ENCODE measurements at places on chromosomes 1 and 21.

DNA sequence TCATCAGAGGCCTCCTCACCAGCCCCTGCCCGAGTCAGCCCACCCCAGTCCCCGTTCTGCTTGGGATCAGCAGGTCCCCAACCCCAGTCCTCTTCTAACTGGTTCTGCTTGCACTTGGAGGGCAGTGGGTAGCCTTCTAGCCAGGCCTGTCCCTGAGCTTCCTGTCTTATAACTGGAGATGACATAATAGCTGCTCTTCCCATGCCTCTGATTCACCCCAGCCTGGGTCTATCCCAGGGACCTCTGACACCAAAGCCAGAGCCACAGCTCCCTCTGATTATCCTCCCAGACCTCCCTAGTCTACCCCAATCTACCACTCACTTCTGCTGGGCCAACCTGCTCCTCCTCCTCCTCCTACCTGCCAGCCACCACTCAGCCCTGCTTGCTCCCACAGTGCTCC lies 31.4 kb downstream of the IQGAP3 start:
- no peak for DNase-seq

DNA sequence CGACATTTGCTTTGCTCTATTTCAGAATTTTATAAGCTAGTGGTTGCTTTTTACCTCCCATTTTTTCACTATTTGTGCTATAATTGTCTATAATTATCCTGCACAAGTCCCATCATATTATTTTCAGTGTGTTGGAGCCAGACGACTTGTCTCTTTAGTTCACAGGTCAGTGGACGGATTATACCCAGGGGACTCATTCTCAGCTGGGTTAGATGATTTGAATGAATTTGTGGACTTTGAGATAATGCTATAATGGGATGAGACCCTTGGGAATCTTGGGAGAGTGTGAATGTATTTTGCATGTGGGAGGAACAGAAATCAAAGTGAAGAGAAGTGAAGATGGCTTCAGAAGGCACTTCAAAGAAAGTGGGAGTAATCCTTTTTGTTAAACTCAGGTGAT lies 31.5 kb upstream of the KCNK1 start:
- DNase-seq = no peak

DNA sequence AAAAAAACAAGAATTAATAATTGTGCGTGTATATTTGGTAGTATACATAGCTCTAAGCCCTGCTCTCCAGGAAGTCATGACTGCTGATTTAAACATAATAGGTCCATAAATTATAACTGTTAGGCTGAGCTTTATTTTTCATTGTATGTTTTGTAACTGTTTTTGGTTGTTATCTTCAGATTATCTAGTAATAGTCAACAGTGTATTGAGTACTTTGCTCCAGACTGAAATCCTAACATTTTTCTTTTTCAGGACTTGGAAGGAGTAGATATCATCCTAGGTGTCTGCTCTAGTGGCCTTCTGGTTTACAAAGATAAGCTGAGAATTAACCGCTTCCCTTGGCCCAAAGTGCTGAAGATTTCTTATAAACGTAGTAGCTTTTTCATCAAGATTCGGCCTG lies 90.9 kb downstream of the TMEM200B start:
- DNase-seq = no peak

DNA sequence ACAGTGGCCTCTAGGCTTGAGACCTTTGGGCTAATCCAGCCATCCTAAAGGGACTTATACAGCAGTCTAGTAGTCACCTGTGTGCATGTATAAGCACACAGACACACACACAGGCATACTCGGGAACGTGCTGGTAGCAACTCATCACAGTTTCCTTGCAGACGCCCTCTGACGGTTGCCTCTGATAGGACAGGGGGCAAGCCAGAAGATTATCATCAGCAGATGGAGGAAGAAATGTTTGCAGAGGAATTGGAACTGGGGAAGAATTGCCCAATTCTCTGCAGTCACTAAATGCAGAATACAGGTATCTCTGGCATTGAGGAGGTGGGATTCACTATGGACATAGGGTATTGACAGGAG lies 222.2 kb downstream of the C1orf94 start:
- no peak for DNase-seq

DNA sequence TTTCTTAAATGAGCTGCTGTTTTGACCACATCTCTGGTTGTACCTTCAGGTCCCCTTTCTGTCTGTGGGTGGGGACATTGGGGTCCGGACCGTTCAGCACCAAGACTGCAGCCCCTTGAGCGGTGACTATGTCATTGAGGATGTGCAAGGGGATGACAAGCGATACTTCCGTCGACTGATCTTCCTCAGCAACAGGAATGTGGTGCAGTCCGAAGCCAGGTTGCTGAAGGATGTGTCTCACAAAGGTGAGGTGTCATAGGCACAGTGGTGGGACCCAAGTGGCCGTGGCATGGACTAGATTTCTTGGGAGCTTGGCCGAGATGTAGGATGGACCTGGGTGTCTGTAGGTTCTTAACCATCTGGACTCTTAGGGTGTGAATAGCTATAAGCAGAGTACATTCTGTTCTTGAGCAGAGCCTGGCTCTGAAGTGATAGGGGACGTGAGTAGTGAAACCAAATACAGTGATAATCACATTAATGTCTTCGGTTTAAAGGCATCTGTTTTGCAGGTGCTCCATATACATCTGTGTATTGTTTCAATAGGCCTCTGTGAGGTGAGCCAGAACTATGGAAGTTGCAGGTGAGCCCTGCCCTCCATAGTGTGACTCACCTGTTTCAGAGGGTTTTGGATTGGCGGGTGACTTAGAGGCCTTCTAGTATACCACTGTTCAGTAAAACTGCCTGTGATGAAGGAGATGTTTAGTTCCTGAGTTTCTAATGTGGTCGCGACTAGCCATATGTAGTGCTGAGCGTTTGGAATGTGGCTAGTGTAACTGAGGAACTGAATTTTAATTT lies 6.4 kb downstream of the METTL13 start:
- no peak for DNase-seq

DNA sequence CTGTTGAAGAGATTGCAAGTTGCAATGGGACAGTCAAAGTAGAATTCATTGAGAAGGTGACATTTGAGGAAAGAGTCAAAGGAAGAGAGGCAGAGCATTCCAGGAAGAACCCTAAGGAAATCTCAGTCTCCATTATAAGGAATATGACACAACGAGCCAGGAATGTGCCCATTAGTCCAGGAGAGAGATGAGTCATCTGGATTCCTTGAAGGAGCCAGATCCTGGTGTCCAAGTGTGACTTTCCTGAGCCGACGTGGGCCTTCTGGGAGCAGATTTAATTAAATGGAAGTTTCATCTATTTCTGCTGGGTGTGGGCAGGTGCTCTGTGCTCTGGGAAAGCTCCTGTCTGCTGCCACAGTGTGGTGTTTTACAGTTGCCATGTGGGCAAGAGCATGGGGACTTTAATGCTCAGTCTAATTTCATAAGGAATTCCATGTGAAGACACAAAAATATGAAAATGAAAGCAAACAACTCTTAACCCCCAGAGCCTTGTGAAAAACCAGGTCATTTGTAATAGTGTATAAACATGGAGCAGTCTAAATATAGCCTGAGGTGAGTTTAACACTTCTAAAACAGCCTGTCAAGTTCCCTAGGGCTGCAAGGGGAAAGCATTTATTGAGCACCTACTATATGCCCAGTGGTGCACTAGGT lies 111.4 kb upstream of the ARTN start:
- no peak for DNase-seq

DNA sequence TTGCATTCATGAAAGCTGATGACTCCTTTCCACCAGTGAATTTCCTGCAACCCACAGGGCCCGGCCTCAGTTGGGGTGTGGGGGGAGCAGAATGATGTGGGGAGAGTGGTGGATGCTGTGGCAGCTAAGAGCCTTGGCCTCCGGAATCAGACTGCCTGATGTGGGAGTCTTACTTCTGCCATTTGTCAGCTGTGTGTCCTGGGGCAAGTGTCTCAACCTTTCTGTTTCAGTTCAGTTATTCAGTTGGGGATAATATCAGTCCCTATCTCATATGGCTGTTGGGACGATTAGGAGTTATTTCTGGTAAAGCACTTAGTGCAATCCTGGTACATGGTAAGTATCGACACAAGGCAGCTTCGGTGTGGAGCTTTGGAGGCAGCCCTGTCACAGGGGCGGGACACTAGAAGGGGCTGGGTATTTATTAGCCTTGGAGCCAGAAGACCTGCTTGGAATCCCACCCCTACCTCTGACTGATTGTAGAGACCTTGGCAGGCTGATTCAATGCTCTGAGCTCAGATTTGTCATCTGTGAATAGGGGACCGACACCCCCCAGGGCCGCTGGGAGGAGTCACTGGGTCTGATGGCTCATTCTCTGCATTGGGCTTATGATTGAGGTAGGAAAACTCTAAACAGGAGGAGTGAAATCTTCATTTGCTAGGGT lies 19.6 kb downstream of the ARHGEF10L start:
- no peak for DNase-seq

- no peak for DNase-seq
These were observed 15.5 kb downstream of the ARHGEF10L start for GRCh38 chr1:17554954-17555353.

- DNase-seq = no peak
These were observed 518.7 kb downstream of the RWDD3 start for GRCh38 chr1:95752515-95753381.

- DNase-seq = no peak
These were observed 77.0 kb upstream of the DPH5 start for GRCh38 chr1:101102426-101103156.

DNA sequence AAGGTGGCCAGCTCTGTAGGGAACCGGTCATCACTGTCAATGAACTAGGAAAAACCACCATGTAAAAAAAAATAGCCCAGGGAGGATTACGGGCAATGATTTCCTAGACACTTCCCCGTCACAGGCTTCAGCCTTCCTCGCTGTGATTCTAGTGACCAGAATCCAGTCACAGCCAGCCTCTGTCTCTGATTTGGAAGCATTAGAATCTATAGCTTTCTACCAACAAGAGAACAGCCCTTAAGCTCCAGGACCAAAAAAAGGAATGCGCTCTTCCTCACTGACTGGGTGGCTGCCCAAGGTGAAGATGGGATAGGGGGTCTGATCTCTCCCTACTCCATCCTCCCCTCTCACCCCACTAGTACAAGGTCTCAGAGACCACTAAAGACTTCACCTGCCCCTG lies 67.2 kb downstream of the TEX35 start:
- DNase-seq = no peak

GRCh38 chr1:46725736-46726108 lies 6.8 kb upstream of the EFCAB14 start:
- no peak for DNase-seq

DNA sequence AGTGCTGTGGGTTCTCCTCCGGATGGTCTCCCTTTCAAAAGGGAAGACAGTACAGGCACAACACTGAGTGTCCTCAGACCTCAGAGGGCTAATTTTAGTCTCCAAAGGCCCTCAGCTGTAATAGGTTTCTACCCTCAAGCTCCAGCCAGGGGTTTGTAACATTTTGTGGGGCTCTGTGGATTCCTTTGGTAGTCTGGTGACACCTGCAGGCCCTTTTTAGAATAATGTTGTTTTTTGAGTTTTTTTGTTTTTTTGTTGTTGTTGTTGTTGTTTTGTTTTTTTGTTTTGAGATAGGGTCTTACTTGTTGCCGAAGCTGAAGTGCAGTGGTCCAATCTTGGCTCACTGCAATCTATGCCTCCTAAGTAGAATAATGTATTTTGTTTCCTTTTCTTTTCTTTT lies 15.0 kb upstream of the TMEM201 start:
- no peak for DNase-seq

- DNase-seq = no peak
These were observed 49.9 kb downstream of the XCL1 start for GRCh38 chr1:168626326-168626725.

DNA sequence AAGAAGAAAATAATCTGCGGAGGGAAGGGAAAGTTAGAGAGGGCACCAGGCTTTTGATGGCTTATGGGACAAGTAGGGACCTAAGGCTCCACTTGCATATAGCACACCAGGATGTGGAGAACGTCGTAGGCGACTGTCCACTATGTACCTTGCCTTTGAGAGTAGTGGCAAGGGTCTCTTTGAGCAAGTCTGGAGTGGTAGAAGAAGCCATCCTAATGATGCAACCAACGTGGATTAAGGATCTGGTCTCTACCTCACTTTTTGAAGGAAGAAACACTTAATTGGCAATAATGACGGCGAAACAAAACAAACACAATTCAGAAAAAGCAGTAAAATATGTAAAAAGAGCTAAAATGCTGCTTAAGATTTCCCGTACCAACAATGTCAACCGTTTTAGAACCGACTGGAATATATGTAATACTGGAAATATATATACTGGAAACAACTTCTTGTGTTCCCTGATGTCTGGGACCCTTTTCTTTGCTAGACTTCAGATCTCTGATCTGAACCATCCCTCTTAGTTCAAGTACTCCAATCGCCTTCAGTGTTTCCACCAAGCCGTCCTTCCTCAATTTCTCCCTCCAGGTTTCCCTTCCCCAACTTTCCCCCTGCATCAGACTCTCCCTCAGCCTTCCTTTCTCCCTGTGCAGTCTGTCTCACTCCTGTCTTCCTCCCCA lies 821 bp upstream of the KHDRBS1 start:
- no peak for DNase-seq

- no peak for DNase-seq
These were observed 441.0 kb downstream of the PTPRU start for GRCh38 chr1:29677028-29678024.

DNA sequence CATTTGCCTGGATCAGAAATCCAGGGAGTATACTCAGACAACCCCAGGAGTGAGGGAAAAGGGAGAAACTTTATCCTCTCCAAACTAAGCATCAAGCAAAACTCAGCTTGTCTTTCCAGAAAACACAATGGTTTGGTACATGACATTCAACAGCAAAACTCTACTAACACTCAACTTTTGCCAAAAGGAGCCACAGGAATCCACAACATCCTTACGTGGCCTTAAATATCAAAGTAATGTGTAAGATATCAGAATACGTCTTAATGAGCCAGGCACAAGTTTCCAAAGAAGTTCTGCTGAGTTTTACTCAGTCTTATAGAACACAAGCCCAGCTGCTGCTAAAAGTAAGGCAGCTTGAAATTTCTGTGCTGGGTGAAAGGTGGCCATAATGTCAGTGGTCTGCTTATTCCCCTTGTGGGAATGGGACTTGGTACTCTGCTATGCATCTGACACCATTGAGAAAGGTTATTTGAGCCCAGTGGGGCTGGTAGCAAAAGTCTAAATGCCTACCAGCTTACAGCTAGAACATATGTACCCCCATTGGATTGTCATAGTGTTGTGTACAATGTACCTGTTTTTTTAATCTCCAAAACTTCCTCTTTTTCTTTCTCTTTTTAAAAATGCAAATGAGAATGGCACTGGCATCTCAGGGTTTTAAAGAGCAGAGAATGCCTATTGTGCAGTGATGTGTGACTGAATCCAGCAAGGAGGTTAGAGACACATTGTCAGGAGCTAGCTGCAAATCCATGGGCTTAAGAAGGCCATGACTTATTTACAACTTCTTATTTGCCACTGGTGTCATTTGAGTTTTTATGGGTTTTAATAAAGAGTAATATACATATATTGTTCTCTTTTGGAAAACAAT lies 62.0 kb upstream of the ST6GALNAC3 start:
- DNase-seq = no peak

- DNase-seq = no peak
These were observed 31.6 kb downstream of the ZC3H11B start for GRCh38 chr1:219581344-219581743.

- DNase-seq = no peak
These were observed 102.3 kb upstream of the ZNF648 start for GRCh38 chr1:182163821-182164223.

- DNase-seq = no peak
These were observed 5.0 kb upstream of the CLCNKB start for GRCh38 chr1:16038620-16038912.
